Ovary (tissue), 10 donors: ENCODE measurements at places on chromosomes 13 and 19. TPM values are rescaled to one million over a fixed set of nuclear protein-coding genes. Genes with fewer than 3 reads are reported as not detected.

Gene URI1
- total RNA-seq: 41.2 TPM

Gene PSG2
- not detected for total RNA-seq

Gene ZNF791
- total RNA-seq: 16.4 TPM

Gene ZNF792
- 3.6 TPM for total RNA-seq

Gene CEBPA
- 1.5 TPM for total RNA-seq
